Activated T-cell treated with anti-CD3 and anti-CD28 coated beads, Interleukin-2, amount 50 U/mL, for 1 hour (primary cell): ENCODE measurements at places on chromosomes 16 and 17.
A peak's percentile ranks its signal among the peaks of the same experiment; 100 is the strongest.

DNA sequence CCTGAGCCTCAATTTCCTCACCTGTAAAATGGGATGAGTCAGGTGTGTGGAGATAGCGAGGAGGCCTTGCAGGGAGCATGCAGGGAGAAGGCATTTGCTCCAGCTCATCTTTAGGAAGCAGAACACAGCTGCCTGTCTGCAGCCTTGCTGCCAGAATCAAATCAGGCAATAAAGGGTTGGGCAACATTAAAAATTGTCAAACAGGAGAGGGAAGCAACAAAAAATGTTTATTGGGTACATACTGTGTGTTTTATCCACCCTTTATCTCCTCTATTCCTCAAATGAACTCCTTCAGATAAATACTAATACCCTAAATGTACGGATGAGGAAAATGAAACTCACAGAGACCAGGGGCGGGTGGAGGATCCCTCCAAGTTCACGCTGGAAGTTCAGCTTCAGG, 12.2 kb downstream of the KRT16 start:
- no peak for DNase-seq

- no peak for DNase-seq
Measured at GRCh38 chr17:66172144-66172543, 19.8 kb downstream of the CEP112 start.

DNA sequence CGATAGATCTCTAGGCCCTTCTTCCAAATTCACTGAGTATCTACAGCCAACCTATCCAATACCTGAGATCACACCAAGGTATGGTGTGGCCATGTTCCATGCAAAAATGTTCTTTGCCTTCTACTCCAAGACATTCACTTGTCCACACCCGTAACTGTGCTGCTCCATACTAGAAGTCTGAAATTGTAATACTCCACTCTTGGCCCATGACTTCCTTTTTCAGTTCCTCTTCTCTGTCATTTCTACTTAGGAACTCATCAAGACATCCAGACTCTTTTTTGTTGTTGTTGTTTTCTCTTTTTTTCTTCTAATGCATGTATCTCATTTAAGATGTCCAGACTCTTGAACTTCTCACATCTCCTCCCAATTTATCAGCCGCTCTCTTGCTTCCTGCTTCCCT, 42.5 kb upstream of the KSR1 start:
- no peak for DNase-seq

GRCh38 chr17:2954898-2955445, 108.4 kb downstream of the OR1D5 start:
- no peak for DNase-seq

DNA sequence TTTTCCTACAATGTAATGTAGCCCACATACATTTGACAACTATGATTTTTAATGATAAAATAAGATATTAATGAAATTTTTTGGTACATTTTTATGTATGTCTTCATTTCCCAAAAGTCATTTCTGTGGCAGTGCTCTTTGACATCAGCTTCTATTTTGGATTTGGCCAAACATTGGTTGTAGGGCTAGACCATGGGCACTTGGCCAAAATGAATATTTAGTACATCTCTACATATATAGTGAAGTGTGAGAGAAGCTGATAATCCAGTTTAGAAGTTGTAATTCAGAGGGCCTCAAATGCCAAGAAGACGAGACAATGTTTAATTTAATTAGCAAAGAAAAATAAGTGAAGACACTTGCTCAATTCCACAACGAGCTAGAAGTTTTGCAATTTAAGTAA, 724.9 kb upstream of the SOX9 start:
- DNase-seq = no peak

GRCh38 chr16:9102379-9102778, 10.9 kb downstream of the HAPSTR1 start:
- no peak for DNase-seq

GRCh38 chr16:16004314-16004749, 54.9 kb downstream of the ABCC1 start:
- DNase-seq = no peak

- no peak for DNase-seq
Measured at GRCh38 chr16:35195173-35195863, 1735.9 kb downstream of the TP53TG3F start.

DNA sequence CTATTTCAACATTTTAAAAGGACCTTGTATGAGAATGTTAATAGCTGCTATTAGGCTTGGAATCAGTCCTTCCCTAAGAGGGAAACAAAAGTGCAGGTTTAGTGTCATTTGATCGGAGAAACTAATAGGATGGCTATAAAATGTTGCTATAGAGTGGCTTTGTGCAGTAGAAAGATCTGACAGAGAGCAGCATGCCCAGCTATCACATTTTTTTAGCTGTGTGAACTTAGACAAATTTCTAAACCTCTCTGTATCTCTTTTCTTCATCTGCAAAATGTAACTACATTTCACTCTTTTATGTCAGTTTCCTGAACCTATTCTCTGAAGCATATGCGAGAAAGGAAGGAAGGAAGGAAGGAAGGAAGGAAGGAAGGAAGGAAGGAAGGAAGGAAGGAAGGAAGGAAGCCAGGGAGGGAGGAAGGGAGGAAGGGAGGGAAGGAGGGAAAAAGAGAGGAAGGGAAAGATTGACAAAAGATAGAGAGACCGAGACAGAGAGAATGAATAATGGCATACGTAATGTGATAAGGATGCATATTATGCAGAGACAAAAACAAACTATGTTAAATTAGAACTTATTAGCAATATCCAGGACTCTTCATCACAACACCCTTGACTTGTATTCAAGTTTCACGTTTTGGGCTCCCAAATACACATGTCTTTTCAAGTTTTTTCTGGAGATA, 52.6 kb upstream of the CDH8 start:
- no peak for DNase-seq

GRCh38 chr17:42844271-42844670, at the start of gene AOC2:
TSS of gene AOC2 (plus strand) at chr17:42844580. CDS start at chr17:42844627, 47 bp downstream.
- DNase-seq = no peak

DNA sequence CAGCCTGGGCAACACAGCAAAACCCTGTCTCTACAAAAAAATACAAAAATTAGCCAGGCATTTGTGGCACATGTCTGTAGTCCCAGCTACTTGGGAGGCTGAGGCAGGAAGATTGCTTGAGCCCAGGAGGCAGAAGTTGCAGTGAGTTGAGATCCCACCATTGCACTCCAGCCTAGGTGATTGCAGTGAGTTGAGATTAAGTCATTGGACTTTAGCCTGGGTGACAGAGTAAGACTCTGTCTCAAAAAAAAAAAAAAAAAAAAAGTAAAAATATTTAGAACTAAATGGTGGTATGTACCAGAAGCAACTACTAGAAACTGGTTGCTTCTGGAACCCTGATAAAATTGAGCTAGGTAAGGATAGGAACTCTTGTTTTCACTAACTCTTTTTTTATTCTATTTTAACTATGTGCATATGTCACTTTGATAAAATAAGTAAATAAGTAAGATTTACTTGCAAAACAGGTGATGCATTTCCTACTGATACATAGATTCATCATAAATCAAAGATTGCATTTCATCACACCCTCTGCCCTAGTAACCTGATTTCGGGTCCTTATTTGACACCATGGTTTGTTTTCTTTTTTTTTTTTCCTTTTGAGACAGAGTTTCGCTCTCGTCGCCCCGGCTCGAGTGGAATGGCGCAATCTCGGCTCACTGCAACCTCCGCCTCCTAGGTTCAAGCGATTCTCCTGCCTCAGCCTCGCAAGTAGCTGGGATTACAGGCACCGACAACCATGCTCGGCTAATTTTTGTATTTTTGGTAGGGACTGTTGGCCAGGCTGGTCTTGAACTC, 66.0 kb downstream of the USP32 start:
- DNase-seq = no peak

DNA sequence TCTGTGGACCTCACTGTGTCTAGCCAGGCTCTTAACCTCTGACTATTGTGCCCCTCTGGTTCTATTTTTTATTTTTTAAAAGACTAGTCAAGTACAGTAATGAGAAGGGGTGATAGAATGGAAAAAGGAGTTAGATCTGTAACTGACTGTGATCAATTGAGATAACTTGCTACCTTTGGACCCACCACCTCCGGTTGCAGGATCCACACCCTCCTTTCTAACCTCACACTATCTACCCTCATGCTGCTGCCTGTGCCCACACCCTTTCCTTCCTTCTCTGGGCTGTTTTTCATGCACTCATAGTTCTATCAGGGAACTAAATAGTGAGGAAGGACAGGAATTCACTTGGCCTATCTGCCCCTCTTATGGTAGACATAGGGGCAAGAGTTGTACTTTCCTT, 172.3 kb downstream of the KATNIP start:
- no peak for DNase-seq

- no peak for DNase-seq
Measured at GRCh38 chr16:52398491-52398960, 148.4 kb downstream of the TOX3 start.

- no peak for DNase-seq
Measured at GRCh38 chr16:12504312-12504711, 299.4 kb downstream of the CPPED1 start.

- DNase-seq = no peak
Measured at GRCh38 chr16:15993946-15994665, 44.7 kb downstream of the ABCC1 start.

DNA sequence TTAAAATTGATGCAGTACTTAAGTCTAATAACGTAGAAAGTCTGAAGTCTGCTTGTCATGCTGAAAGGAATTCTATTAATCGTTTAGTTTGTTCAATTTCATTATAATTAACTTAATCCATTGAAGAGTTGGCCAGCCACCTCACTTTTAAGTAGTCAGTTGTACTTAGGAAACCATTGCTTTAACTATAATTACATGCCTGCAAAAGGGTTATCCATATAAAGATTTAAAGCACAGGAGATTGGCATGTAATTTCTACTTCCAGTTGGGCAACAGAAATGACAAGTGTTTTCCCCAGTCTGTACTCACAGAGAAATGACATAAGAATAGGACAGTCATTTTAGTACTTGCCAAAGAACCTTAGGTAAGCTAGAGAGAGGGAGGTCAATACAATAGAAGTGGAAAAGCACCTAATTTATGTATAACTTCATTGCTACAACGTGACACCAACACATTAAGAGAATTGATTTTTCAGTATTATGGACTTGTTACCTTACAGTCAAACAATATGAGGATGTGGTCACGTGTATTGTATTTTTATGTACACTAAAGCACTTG, 3.7 kb upstream of the USP32 start:
- DNase-seq = no peak

GRCh38 chr17:2025622-2026309, 632 bp upstream of the RTN4RL1 start:
- peak; percentile 42 for DNase-seq

- no peak for DNase-seq
Measured at GRCh38 chr16:56716761-56717160, 13.2 kb upstream of the NUP93 start.

DNA sequence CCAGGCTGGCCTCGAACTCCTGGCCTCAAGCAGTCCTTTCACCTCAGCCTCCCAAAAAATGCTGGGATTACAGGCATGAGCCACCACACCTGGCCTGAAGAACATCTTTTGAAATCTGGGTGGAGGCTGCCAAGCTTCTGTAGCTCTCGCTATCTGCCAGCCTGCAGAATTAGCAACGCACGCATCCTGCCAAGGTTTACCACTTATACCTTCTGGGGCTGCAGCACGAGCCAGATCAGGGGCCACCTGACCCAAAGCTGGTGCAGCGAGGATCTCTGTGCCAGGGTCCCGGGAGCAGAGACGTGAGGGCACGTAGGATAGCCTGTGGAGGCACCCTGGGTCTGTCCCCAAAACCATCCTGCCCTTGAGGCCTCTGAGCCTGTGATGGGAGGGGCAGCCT, 22.2 kb downstream of the SLC38A8 start:
- no peak for DNase-seq

DNA sequence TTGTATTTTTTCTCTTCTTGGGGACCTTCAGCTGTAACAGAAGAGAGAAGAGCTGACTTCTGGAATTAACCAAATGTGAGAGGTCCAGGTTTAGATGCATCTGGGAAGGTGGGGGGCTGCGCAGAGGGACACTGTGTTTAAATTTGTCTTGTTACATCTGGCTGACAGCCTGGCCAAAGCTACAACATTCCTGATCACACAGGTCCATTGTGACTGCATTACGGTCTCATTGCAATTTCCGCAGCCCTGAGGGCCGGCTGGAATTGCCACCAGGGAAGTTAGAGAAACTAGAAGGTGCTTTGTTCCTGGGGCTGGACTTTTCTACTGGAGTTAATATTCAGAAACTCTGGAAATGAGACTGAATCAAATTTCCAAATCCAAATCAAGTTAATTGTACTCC, 37.9 kb upstream of the LRRC75A start:
- no peak for DNase-seq

DNA sequence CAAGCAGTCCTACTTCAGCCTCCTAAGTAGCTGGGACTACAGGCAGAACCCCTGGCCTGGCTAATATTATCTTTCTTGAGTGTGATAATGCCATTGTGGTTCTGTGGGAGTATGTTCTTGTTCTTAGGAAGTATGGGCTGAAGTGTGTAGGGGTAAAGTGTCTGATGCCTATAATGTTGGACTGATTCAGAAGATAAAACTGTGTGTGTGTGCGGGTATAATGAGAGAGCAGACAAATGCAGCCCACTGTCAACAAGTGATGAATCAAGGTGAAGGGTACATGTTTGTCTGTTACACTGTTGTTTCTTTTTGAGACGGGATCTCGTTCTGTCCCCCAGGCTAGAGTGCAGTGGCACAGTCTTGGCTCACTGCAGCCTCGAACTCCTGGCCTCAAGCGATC, 127.5 kb downstream of the CLEC16A start:
- no peak for DNase-seq

DNA sequence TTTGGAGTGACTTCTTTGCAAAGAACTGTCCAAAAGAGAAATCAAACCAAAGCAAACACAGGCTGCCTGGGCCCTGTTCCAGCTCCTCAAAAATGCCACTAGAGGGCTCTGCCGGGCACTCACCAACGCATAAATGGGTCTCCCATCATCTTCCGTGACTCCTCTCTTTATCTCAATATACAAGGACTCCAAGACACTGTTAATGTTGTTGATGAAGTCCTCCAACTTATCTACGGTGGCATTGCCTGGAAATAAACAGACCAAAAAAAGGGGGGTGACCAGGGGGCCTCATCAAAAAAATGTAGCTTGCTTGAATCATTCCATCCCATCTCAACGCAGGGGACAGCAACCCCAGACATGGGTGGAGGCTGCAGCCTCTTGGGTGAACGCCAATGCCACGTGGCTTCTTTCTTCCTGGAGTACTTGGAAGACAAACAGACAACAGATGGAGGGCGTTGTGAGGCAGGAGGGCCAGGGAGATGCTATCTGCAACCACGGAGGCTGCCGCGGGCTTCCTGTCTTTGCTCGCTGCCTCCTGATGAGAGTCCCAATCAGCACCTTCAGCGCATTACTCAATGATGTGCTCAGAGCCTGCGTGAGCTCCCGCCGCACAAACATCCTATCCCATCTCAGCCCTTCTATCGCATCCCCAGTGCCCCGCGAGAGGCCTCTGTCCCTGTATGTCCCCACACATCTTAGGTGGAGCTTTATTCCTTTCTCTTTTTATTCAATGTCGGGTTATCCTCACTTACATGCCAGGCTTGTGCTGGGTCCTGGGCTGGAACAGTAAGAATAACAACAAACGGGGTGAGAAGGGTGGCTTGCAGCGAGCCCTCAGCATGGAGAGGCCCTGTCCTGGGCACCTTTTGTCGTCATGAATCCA, 32.0 kb downstream of the KDM8 start:
- DNase-seq = peak; percentile 90
